Progenitor cell of endocrine pancreas (in vitro differentiated cells): ENCODE measurements at places on chromosomes 11 and 22. TPM values are rescaled to one million over a fixed set of nuclear protein-coding genes. Genes with fewer than 3 reads are reported as not detected.

The OR4C13 gene
- total RNA-seq = not detected in 2 replicates

- peak; percentile 35 for DNase-seq
These were observed at the start of gene KCTD17 for GRCh38 chr22:37051391-37052385. Gene KCTD17 (plus strand): TSS chr22:37051742. CDS start chr22:37051761, 19 bp downstream.

DNA sequence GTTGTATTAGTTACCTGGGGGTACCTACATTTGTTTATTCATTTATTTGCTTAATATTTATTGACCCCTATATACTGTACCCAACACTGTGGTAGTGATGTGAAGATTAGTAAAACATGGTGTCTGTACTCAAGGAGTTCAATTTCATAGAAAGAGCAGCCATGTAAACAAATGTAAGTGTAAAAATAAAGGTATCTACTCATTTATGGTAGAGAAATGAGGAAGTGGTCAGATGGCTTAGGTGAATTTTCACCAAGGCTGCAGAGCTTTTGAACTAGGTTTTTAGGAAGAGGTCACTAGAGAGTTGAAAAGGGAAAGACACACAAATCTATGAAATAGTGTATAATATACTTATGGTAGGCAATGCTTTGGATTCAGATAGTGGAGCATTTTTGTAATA is 11.1 kb downstream of the CTR9 start:
- no peak for DNase-seq

- DNase-seq = no peak
These were observed 1807.5 kb downstream of the LRRC4C start for GRCh38 chr11:39651857-39652461.

GRCh38 chr11:77968337-77968736 is 26.1 kb downstream of the INTS4 start:
- no peak for DNase-seq
